ENCODE measurements at places on chromosomes 3 and 15.

DNA sequence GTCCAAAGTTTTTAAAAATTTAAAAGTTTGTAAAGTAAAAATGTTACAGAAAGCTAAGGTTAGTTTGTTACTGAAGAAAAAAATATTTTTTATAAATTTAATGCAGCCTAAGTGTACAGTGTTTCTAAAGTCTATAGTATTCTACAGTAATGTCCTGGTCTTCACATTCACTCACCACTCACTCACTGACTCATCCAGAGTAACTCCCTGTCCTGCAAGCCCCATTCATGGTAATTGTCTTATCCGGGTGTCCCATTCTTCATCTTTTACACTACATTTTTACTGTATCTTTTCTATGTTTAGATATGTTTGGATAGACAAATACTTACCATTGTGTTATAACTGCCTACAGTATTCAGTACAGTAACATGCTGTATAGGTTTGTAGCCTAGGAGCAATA is 36.7 kb upstream of the ATP10A start:
- DNase-seq = no peak

DNA sequence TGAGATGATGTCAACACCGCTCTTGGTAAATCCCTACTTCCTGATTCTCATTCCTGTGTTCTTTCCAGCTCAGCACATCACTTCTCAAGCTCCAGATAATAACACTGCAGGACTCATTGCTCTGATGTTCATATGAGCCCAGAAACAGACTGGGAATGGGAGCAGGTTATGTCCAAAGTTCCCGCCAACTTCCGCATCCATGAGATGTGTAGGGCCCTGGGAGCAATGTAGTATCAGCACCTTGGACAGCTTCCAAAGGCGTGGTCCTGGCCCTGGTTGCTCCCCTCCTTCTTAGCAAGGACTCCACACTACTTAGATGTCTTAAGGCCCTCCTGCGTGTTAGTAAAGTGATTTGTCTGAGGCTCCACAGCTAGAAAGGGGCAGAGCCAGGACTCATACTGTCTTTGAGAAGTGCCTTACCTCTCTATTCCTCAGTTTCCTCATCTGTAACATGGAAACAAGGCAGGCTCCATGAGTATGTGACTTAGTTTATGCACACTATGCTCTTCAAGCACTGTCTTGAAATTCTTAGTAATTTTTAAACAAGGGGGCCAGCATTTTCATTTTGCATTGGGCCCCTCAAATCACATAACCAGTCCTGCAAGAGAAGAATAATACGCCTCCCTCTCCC is 27.9 kb upstream of the SLC6A1 start:
- DNase-seq = no peak

- DNase-seq = no peak
Observed at GRCh38 chr3:135448520-135448919, 517.0 kb upstream of the PPP2R3A start.

GRCh38 chr15:60320365-60320764 is 77.4 kb downstream of the ANXA2 start:
- DNase-seq = no peak

GRCh38 chr15:73382115-73382514 is 13.4 kb upstream of the HCN4 start:
- no peak for DNase-seq

DNA sequence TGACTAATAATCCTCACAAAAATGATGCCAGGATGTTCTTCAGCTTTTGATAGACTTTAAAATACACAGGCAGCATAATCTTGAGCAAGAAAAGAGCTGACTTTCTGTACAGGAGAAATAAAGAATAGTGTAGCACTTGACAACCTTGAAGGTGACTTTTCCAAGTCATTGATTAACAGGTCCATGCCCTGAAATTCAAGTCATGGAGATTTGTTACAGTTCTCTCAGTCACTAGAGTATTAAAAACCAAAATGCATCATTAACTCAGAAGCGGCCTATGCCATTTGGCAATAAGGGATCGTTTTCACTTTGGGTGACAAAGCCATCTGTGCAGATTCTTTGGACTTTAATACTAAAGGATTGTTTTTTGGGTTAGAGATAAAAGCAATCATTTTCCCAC is 692.7 kb upstream of the SGO1 start:
- DNase-seq = no peak

DNA sequence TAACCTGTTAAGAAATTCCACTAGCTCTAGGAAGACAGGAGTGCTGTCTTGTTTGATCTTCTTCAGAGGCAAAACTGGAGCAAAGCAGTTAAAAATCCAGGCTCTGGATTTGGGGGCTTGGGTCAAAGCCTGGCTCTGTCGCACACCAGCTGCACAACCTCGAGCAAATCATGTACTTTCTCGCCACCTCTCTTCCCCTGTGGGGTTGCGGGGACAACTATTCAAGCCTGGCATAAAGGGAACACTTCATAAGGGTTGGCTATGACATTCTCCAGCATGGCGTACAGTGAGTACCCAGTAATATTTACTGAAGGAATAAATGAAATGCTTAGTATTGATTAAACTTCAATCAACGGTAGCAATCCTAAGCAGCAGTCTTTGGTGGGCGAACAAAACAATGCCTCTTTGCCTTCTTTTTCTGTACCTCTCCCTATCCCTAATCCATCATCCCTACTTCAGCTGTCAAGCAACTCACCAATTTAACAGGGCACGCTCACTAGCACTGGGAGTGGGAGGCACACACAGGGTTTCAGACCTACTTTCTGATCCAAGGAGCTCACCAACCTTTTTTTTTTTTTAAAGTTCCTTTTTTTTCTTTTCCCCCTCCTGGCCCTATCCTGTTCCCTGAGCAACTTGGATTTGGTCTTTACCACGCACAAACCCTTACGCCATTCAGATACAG is 33.0 kb downstream of the GNB5 start:
- no peak for DNase-seq

DNA sequence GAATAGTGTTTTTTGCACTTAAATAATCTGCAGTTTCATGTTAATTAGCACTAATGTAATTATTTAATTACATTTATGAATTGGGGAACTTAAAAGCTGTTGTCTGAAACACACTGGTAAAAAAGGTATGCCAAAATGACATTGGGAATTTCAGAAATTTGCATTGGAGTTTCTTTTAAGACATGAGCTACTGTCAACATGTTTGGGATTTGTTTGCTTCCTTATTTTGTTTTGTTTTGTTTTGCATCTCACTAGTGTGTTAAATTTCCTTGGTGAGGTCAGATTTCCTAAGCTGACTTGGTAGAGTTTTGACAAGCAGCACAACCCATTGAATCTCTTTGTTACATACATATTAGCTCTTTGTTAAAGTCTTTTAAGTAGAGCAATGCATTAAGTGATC is 119.4 kb downstream of the IQCH start:
- no peak for DNase-seq

DNA sequence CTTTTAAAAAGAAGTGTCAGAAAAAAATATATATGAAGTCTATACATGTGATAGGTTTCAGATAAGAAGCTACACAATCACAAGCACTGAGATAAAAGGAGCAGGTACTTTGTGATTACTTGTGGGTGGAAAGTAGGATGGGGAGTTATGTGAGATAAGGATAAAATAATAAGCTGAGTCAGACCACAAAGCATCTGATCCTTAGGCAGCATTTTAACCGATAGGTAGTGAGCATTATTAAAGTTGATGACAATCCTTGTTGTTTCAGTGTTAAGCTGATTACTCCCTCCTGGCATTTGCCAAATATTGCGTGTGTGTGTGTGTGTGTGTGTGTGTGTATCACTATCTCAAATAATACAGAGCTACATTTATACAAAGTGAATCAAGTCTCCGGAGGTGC is 483.1 kb downstream of the NAALADL2 start:
- no peak for DNase-seq

DNA sequence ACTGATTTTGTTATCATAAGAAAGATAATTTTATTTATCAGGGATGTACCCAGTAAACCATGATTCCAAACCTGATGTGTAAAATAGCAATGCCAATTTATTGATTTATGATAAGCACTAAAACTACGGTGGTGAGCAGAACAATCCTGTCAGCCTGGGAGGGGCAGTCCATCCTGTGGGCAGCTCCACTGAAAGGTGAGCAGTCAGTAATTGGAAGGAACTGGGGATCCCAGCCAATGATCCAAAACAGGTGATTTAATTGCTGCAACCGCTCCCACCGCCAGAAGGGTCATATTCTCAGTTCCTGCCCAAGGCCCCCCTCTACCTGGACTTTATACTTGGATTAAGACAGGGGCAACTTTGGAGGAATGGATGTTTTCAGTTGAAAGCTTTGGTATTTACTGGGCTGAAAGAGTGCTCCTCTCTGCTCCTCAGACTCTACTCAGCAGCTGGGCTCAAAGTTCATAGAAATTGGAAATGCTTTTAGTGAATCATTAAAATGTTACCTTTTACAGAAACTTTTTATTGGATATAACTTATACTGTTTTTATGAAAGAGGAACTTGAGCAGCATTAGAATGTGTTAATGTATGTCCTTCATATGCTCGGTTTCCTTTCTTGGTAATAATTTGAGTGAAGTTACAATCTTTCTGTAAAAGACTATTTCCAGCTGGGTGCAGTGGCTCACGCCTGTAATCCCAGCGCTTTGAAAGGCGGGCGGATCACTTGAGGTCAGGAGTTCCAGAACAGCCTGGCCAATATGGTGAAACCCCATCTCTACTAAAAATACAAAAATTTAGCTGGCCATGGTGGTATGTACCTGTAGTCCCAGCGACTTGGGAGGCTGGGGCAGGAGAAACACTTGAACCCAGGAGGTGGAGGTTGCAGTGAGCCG is 198.6 kb upstream of the IL12A start:
- no peak for DNase-seq

DNA sequence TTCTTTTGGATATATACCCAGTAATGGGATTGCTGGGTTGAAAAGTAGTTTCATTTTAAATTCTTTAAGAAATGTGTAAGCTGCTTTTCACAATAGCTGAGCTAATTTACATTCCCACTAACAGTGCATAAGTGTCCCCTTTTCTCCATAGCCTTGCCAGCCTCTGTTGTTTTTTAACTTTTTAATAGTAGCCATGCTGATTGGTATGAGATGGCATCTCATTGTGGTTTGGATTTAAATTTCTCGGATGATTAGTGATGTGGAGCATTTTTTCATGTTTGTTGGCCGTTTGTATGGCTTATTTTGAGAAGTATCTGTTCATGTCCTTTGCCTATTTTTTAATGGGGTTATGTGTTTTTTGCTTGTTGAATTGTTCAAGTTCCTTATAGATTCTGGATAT is 444.3 kb upstream of the ATP11B start:
- DNase-seq = no peak

GRCh38 chr3:138119423-138119766 is 4.0 kb upstream of the DZIP1L start:
- DNase-seq = no peak

DNA sequence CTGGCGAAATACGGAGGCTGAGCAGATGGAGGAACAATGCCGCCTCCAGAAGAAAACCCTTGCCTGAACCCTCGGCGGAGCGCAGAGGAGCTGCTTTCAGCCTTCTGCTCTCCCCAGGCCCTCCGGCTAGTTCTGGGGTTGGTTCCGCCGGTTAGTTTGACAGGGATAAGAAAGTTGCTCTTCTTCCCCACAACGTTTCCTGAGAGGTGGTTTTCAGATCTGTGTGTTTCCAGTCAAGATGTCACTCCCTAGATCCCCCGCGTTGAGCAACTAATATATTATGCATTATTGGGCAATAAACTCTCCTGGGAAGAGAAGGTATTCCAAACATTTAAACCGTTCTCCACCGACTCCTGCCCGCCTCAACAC is 551 bp downstream of the NLGN1 start:
- DNase-seq = no peak

DNA sequence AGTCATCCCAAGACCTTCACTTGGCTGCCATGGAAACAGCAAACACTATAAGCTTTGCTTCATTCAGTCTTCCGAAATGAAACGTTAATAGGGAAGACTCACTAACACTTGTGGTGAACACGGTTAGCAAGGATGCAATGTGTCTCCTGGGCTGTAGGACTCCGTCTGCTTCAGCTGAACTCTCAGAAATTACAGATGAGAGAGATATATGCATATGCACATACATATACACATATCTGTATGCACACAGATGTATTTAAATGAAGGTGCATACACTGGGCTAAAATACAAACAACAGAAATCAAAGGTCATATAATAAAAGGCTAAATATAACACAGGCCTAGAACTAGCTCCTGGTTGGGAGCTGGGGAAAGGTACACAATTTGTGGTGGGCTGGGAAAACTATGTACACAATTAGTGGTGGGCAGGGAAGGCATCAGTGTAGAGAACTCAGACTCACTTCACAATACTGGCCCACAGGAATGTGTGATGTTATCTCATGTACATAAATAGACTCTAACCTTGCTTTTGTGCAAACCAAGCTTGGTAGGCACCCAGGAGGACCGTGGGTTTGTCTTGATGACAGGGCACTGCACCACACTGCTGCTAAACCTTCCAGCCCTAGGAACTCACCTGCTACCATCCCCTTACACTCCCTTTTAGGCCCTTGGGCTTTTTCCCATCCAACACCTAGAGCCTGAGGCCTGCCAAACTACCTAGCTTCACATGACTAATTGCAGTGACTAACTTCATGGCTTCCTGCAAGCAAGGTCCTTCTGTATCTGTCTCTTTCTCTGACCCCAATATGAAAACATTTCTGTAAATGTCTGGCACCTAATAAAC is 873.1 kb downstream of the NSUN3 start:
- no peak for DNase-seq

GRCh38 chr3:93988283-93988682 is 8.3 kb downstream of the ARL13B start:
- DNase-seq = no peak

DNA sequence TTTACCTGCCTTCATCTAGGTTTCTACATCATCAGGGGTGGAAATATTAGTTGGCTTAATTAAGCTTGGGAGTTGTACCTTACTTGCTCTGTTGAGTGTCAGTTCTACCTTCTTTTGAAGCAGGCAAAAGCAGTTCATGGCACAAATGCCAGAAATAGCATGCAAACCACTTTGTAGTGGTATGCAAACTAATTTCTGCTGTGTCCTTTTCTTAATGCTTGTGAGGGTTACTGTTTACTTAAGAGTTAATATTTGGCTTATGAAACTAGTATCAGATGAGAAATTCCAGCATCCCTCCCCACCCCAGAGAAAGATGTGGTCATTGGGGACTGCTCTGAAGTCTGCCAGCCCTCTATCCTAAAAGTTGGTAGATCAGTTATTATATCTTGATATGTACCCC is 7.1 kb downstream of the ATP2C1 start:
- DNase-seq = no peak

GRCh38 chr15:65286069-65286703 is 497 bp downstream of the PARP16 start:
- DNase-seq = no peak

- DNase-seq = no peak
Observed at GRCh38 chr3:61997101-61997500, 376.2 kb downstream of the FEZF2 start.

DNA sequence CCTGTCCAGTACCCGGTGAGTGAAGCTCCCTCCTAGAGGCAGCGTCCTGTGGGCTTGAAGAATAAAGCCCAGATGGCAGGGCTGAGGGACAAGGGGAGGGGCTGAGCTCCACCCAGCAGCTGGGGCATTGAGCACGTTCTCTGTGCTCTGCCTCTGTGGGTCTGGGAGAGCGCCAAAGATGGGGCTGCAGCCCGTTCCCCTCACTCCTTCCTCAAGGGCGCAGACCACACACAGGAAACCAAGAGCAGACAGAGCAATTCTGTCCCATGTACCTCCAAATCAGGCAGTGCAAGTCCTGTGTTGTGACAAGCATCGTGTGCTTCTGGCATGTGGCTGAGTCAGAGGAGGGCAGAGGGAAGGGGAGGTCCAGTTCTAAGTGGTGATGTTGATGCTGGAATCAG is 15.7 kb upstream of the KIF23 start:
- no peak for DNase-seq

GRCh38 chr3:149615731-149616221 is 42.0 kb downstream of the WWTR1 start:
- no peak for DNase-seq

- no peak for DNase-seq
Observed at GRCh38 chr3:37901721-37902120, 40.0 kb downstream of the CTDSPL start.
